ENCODE measurements at places on chromosomes 7 and 10. TPM values are rescaled to one million over a fixed set of nuclear protein-coding genes. Genes with fewer than 3 reads are reported as not detected.
A peak's percentile ranks its signal among the peaks of the same experiment; 100 is the strongest.

DNA sequence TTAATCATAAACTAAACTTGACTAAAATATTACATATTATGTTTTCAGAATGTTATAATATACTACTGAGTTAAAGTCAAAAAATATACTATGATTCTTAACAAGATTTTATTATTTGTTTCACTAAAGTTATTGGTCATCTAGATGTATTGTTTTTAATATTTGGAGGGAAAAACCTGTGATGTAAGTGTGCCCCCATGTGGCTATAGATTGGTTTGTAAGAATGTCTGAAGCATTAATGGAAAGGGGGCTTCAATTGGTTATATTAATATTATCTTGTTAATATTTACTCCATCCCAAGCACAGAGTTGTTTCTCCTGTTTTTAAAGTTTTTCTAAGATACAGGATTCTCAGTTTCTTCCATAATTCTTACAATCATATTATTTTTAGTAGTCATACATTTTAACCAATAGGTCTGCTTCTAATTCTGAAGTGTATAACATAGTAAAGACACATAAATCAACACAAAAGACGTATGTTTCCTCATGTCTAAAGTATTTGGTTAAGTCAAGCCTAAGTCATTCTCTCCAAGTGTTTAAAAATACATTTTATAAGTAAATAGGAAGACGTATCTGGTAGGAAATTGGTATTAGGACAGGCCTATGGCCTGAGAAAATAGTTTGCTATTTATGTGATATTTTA lies 58.0 kb downstream of the GNAT3 start:
- no peaks in the 10 kb centered on the region for H3K27me3 ChIP-seq
- DNase-seq = no peak
- no peak overlapping the region for H3K27ac ChIP-seq
- peaks cover 5% of the 10 kb centered on the region for H3K4me1 ChIP-seq
- no peak overlapping the region for H3K4me3 ChIP-seq

DNA sequence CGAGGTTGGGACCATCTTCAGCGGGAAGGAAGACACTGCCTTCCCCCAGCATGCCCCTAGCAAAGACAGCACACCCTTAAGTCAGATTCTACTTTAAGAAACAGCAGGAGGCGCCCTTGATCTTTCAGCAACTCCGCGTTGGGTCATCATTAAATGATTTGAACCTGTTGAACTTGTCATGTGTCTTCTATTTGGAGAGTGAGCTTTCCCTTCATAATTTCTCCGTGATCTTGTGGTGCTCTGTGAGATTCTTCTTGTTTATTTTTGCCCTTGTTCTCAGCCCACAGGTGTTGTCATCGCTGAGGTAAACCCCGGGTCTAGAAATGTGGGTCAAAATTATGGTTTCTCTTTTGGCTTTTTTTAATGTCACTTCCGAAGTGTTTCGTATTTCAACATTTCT lies 49.5 kb upstream of the PITRM1 start:
- no peak overlapping the region for H3K27ac ChIP-seq
- no peaks in the 10 kb centered on the region for H3K27me3 ChIP-seq
- H3K4me1 ChIP-seq = peaks cover 3% of the 10 kb centered on the region
- peak; percentile 28 for DNase-seq
- H3K36me3 ChIP-seq = no peaks in the 10 kb centered on the region
- no peak overlapping the region for H3K4me3 ChIP-seq

GRCh38 chr7:149832332-149833041 lies 5.7 kb upstream of the ZNF862 start:
- no peak overlapping the region for H3K4me3 ChIP-seq
- no peak for DNase-seq
- H3K27ac ChIP-seq = no peak overlapping the region
- no peaks in the 10 kb centered on the region for H3K27me3 ChIP-seq

- no peak overlapping the region for H3K27ac ChIP-seq
- DNase-seq = no peak
- no peak overlapping the region for H3K4me3 ChIP-seq
- H3K4me1 ChIP-seq = peaks cover 5% of the 10 kb centered on the region
- no peaks in the 10 kb centered on the region for H3K36me3 ChIP-seq
Observed at GRCh38 chr10:21379143-21379542, 146.3 kb downstream of the SKIDA1 start.

DNA sequence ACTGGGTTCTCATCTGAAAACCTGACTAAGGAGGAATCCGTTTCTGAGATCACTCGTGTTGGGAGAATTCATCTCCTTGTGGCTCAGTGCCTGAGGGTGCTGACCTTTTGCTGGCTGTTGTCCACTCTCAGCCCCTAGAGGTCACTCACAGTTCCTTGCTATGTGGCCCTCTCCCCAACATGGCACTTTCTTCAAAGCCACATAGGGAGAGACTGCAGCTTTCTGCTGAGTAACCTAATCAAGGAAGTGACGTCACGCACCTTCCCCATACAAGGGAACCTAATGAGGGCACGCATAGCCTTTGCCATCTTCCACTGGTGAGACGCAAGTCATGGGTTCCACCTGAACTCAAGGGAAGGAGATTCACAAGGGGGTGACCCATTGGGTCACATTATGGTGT lies 23.2 kb downstream of the STEAP1B start:
- no peaks in the 10 kb centered on the region for H3K36me3 ChIP-seq
- no peak overlapping the region for H3K27ac ChIP-seq
- H3K4me3 ChIP-seq = no peak overlapping the region
- no peaks in the 10 kb centered on the region for H3K27me3 ChIP-seq

DNA sequence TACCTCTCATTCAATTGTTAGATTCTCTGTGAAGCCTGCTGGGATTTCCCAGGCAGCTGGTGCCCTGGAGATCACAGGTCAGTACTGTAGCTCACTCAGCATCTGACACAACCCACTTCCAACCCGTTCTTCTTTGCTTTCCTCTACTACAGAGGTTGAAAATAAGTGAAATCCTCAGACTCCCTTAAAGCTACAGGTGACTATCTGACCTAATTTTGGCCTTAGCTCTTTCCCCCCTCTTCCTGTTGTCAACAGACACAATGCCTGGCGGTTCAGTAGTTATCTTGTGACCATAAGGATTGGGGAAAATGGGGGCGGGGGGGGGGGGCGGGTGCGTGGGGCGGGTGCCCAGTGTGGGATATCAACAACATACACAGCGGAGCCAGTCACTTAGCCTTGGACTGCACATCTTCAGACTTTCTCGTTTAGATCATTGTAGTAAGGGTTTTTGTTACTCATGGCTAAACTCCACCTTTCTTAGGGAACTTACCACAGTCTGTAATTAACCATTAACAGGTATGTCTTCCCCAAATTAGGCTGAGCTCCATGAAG lies 37.8 kb downstream of the MTPN start:
- H3K27me3 ChIP-seq = no peaks in the 10 kb centered on the region
- no peaks in the 10 kb centered on the region for H3K4me1 ChIP-seq

DNA sequence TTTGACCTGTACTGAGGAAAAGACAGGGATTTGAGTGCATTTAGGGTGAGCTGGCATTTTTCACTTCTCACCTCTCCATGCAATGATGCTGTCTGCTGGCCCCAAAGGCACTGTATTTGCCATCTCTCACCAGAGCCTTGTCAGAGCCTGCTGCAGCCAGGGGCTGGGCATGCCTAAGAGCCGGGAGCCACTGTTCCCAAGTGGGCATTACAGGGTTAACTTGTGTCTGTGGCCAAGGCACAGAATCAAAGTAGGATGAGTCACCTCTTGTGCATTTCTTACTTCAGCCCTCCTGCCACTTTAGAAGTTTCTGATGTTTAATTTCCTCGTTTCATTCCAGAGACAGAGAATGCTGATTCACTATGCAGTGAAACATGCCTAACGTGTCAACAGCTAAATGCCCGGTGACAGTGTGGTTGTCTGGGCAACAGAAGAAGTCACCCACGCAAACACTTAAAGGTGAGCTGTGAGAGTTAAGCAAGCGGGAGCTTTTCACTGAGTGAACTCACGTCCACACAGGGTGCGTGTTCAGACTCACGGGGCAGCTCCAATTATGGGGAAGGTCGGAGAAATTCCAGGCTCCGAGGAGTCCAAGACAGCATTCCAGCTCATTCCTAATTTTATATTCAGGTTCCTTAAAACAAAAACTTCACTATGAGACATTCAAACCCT lies 57.1 kb upstream of the IGFBP3 start:
- no peaks in the 10 kb centered on the region for H3K36me3 ChIP-seq
- H3K4me3 ChIP-seq = peak overlapping the region; percentile 24

GRCh38 chr7:108211382-108212201 lies 81.4 kb upstream of the LAMB4 start:
- no peak overlapping the region for H3K27ac ChIP-seq
- H3K4me1 ChIP-seq = peaks cover 5% of the 10 kb centered on the region
- no peak overlapping the region for H3K4me3 ChIP-seq
- DNase-seq = peak; percentile 66
- no peaks in the 10 kb centered on the region for H3K36me3 ChIP-seq
- H3K27me3 ChIP-seq = no peaks in the 10 kb centered on the region

DNA sequence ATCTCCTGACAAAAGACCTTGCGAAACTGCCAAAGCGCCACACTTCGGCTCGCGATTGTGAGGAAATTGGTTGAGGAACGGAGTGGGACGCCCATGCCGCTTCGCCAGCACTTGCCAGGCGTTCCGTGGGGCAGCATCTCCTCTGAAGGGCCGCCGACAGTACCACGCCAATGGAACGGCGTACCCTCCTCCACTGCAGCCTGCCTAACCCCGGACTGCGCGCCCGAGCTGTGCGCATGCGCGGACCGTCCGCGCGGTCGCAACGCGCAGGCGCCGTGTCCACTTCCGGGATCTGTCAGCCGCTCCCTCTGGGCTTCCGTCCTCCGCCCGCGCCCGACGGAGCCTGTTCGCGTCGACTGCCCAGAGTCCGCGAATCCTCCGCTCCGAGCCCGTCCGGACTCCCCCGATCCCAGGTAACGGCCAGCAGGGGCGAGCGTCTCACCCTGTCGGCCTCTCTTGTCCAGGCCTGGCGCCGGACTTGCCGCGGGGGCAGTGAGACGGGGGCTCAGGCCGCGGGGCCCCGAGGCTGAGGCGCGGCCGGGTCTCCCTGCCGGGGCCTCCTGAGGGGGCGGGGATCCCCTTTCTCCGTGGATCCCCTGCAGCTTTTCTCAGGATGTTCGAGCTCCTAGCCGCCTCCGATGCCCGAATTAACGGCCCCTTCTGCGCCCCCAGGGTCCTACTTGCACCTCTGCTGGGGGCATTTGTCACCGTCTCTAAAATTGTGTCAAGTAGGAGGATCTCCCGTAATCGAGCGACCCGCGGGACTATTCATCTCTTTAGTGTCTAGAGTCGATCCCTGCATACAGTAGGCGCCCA lies at the start of gene ARPC1A:
Gene ARPC1A, plus strand, starts transcription at position 307 of the 816 bp plus-strand sequence. CDS start 7,456 bp downstream, outside the sequence.
- H3K27me3 ChIP-seq = no peaks in the 10 kb centered on the region
- peak; percentile 89 for DNase-seq
- H3K27ac ChIP-seq = peak within 1 kb of the TSS; percentile 82
- H3K4me1 ChIP-seq = peaks cover 6% of the 10 kb centered on the region
- no peaks in the 10 kb centered on the region for H3K36me3 ChIP-seq
- peak within 1 kb of the TSS; percentile 72 for H3K4me3 ChIP-seq

- H3K4me3 ChIP-seq = no peak overlapping the region
- no peak overlapping the region for H3K27ac ChIP-seq
- no peaks in the 10 kb centered on the region for H3K4me1 ChIP-seq
- no peaks in the 10 kb centered on the region for H3K27me3 ChIP-seq
Observed at GRCh38 chr7:87048839-87049238, 10.6 kb downstream of the ELAPOR2 start.

GRCh38 chr7:129684777-129685176 lies 73.3 kb downstream of the NRF1 start:
- peaks cover 1% of the 10 kb centered on the region for H3K36me3 ChIP-seq
- no peaks in the 10 kb centered on the region for H3K4me1 ChIP-seq
- H3K27me3 ChIP-seq = no peaks in the 10 kb centered on the region

DNA sequence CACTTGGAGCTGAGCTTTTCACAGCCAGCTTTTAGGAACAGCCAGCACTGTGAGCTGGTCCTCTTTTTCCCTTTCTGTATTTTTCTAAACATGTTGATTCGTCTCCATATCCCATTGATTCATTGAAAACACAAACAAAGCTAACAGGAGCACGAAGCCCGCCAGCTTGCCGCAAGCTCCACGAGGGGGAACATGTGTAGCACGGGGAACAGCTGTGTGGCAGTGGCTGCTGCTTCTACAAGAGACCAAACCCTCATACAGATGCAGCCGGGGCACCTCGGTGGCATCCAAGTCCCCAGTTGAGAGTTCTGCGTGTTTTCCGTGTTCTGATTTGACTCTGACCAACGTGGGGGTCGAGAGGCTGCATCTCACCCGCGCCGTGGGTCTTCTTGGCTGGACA lies 80.8 kb upstream of the SH2B2 start:
- peaks cover 7% of the 10 kb centered on the region for H3K36me3 ChIP-seq
- H3K27ac ChIP-seq = no peak overlapping the region
- H3K27me3 ChIP-seq = no peaks in the 10 kb centered on the region
- H3K4me1 ChIP-seq = no peaks in the 10 kb centered on the region

GRCh38 chr7:38177621-38178003 lies 433 bp upstream of the STARD3NL start:
- peaks cover 4% of the 10 kb centered on the region for H3K4me1 ChIP-seq
- no peaks in the 10 kb centered on the region for H3K36me3 ChIP-seq
- no peak for DNase-seq
- no peaks in the 10 kb centered on the region for H3K27me3 ChIP-seq

- DNase-seq = no peak
- H3K4me3 ChIP-seq = no peak overlapping the region
- H3K27me3 ChIP-seq = no peaks in the 10 kb centered on the region
- H3K27ac ChIP-seq = no peak overlapping the region
- H3K36me3 ChIP-seq = no peaks in the 10 kb centered on the region
Observed at GRCh38 chr7:16293669-16294425, 127.5 kb downstream of the CRPPA start.

GRCh38 chr10:44990965-44991364 lies 9.8 kb upstream of the ZNF22 start:
- H3K4me3 ChIP-seq = no peak overlapping the region
- H3K4me1 ChIP-seq = peaks cover 15% of the 10 kb centered on the region
- no peak for DNase-seq
- no peak overlapping the region for H3K27ac ChIP-seq
- no peaks in the 10 kb centered on the region for H3K36me3 ChIP-seq

DNA sequence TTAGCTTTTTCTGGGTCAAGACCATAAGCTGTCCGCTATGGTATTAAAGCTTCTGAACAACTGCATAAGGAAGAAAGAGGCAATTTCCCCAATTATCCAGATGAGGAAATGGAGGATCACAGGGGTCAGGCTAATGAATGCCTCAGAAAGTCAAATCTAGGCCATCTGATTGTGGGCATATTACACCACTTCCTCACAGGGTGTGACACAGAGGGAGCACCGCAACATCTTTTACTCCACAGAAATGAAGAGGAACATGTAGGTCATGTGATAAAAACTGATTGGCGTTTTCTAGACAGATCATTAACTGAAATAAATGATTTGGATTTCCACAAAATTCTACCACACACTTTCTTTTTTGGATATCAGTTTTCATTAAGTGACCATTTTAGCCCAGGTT lies 384.4 kb downstream of the PARD3 start:
- H3K27ac ChIP-seq = no peak overlapping the region
- H3K27me3 ChIP-seq = no peaks in the 10 kb centered on the region
- no peak for DNase-seq
- H3K4me1 ChIP-seq = peaks cover 7% of the 10 kb centered on the region
- no peaks in the 10 kb centered on the region for H3K36me3 ChIP-seq

The FAM25A gene
- total RNA-seq = not detected

The LDB3 gene
- under 0.01 TPM for total RNA-seq

The ARL5B gene
- 12.1 TPM for total RNA-seq

The FAM25G gene
- total RNA-seq = not detected

Measured in fibroblast of lung (primary cell).